Heart left ventricle (tissue), 16 donors: ENCODE measurements at places on chromosomes 1 and 21. TPM values are rescaled to one million over a fixed set of nuclear protein-coding genes. Genes with fewer than 3 reads are reported as not detected.
A peak's percentile ranks its signal among the peaks of the same experiment; 100 is the strongest.

DNA sequence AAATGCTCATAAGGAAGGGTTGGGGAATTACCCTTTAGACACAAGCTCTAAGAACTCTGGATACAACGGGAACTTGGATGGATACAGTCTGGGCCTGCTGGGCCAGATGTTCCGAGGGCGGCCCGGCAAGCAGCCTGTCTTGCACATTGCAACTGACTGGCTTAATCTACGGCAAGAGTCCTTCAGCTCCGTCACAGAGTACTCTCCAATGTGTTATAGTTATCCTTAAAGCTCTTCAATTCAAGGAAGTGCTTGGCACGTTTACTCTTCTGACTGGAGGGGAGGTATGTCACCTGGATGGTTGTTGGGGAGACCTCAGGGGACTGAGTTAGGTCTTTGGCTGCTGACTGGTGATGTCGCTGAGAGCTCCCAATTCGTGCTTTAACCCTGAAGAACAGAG lies 1.1 kb upstream of the CFAP141 start:
- no peak for DNase-seq

DNA sequence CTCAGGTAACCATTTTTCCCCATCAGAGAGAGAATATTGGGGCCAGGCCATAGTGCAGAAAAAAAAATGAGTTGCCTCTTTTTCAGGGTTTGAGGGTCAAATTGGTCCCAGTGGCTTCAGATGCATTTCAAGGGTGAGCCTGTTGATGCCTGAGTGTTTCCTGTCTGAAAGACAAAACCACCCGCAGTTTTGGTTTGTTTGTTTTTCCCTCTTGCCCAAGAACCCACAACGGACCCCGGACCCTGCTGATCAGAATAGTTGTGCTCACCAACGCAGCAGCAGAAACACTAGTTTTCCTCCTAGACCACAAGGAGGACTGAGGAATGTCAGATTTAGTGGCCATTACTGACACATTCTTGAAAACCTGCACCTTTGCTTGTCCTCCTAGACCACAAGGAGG lies 1433.1 kb downstream of the PLA2G4A start:
- DNase-seq = no peak

DNA sequence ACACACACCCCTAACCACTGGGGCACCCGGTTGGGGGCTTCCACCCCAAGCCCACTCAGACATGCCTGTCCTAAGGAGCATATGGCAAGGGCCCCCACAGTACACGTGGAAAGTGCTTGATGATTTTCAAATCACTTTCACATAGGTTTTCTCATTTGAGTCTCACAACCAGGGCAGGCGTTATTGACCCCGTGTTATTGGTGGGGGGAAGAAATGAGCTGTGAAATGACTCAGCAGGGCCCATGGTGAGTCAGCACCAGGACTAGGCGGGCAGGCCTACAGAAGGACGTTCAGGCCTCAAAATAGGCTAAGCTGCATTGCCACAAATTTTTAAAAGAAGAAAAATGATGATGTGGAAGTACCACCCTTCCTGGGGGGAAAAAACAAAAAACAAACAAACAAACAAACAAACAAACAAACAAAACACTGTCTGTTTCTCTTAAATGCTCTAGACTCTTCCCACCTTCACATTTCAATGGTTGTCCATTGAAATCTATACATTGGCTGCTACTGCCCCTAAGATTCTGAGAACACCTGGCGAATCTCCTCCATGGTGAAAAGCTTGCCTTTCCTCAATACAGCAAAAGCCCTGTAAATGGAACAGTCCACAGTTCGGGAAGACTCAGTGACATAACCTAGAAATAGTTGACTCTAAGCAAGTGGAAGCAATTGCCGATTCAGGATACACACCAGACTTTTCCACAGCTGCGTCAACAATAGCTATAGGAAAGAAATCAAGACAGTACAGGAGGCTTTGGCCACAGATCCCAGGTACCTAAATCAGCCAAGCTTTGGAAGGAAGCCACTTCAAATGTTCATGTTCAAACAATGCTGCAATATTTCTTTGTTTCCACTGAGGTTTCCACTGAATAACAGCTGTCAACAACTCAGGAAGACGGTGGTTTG lies 234.7 kb downstream of the TOMM20 start:
- DNase-seq = no peak

GRCh38 chr1:21648352-21648730 lies 20.8 kb downstream of the RAP1GAP start:
- DNase-seq = no peak

Gene SUCO
- 17.9 TPM for total RNA-seq

GRCh38 chr1:1906185-1907097 lies 8.6 kb upstream of the CALML6 start:
- peak; percentile 89 for DNase-seq

GRCh38 chr1:18458133-18459092 lies 22.3 kb upstream of the KLHDC7A start:
- no peak for DNase-seq

Gene OR2M3
- not detected for total RNA-seq

- DNase-seq = peak; percentile 72
Measured at GRCh38 chr21:44295163-44295573, 4.7 kb upstream of the PFKL start.

Gene SPRR3
- not detected for total RNA-seq

DNA sequence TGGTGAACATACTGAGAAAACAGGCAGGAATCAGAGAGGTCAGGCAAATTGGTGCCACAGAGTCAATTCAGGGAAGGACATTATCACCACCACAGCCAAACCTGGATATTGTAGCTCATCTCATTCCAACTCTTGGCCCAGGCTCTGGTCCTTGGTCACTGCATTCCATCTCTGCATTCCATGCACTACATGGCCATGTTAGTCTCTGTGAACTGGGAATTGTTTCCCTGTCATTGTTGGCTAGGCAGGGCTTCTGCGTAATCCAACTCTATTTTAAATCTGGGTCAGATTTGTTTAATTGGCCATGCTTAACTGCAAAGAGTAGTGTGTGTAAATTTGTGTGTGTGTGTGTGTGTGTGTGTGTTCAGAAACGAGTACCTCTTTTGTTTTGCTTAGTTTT lies 837.6 kb upstream of the ADAMTS5 start:
- peak; percentile 30 for DNase-seq

GRCh38 chr1:155247667-155248553 lies 7.4 kb downstream of the ENTREP3 start:
- no peak for DNase-seq

DNA sequence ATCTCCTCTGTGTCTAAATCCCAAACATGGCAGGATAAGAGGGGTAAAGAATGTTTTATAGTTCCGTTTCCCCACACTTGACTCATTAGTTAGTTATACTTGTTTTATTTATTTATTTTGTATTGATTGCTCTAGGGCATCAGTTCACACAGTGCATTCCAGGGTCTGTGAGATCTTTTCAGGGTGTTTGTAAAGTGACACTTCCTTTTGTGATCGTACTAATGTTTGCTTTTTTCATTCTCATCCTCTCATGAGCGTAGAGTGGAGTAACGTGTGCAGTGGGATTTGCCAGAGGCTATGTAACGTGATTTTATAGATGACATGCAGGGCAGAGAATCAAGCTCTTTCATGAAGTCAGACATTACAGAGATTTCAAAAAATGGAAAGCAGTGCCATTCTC lies 103.2 kb downstream of the SCCPDH start:
- no peak for DNase-seq

DNA sequence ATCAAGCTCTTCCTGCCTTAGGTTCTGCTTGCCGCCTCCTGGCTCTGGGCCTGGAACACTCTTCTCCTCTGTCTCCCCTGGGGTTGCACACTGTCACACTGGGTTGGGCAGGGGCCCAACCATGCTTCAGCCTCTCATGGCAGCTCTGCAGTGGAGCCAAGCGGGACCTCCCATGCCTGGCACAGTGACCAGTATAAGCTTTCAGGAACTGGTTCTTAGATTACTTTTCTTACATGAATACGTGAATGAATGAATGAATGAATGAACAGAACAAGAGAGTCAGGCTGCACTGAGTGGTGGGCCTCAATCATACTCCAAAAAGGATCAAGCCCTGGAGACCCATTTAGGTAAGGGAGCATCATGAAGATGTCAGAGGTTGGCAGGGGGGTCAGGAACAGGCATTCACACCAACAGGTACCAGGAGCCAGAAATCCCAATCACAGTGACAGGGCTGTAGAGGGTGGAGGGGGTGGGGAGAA lies 30.8 kb upstream of the TMEM125 start:
- peak; percentile 51 for DNase-seq

DNA sequence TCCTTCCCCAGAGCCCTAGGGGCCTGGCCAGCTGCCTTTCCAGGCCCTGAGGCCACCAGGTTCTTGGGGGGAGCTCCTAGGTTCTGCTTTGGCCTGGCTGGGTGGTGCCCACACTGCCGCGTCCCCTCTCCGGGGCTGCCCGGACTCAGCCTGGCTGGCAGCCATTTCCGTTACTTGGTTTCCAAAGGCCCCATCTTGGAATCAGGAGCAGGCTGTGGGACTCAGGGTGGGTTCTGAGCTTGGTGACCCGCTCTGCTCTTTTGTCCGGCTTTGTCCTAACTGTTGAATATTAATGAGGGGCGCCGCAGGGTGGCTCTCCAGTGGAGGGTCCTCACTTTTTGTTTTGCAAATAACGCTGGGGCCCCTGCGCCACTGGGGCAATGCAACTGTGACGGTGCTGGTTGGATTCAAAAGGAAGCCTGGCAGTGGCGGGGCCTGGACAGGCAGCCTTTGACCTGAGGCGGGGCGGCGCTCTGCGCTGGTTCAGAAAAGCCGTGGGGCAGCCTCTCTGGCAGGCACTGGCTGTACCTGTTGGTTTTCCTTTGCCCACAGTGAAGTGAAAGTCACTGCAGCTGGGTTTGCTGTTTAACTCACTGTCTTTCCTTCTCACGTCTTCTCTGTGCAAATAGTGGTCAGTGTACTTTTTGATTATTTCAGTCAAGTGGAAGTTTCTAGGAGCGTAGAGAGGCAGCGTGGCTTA lies 20.2 kb downstream of the SKI start:
- no peak for DNase-seq

DNA sequence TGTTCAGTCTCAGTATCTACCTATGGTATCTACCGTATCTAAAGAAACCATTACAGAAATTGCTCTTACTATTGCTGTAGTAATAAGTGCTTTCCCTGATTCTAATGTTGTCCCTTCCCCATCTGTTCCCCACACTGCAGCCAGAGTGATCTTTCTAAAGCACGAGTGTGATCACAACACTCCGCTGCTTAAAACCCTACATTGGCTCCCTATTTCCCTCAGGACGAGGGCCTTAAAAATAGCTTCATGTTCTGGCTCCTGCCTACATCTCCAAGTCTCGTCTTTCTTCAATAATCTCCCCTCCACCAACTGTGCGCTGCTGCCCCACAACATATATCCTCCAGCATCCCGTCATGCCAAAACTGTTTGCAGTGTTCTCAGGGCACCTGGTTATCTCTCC lies 150.6 kb downstream of the SDCCAG8 start:
- DNase-seq = no peak

DNA sequence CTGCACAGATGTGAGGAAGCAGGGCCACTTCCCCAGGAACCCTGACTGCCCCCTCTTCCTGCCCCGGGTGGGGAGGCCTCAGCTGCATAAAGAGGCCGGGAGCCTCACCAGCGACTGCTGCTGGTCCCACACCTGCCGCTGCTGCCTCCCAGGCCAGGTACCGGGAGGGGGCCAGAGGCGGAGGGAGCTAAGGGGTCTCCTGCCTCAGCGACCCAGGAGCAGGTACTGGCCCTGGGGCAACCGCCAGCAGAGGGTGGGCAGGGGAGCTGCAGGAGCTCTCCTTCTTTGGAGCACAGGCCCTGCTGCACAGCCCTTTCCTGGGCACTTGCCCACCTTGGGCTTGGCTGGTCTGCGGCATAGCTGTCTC lies 6.8 kb downstream of the GJC2 start:
- no peak for DNase-seq

DNA sequence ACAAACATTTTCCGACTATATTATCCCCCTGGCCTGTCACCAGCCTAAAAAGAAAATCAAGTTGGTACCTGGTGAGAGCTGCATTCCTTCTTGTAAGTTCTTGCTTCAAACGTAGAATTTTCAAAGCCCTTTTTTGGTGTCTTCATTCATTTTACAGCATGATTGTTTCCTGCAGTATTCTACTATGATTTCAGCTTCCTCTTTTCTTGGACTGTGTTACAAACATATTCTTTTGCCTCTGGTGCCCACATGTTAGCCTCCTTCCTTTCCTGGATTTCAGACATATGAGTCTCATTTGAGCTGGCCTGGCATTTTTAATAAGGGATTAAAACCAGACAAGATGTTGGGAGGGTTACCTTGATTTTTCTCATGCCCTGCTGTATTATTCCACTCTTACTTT lies 142.5 kb downstream of the PIGK start:
- DNase-seq = no peak

DNA sequence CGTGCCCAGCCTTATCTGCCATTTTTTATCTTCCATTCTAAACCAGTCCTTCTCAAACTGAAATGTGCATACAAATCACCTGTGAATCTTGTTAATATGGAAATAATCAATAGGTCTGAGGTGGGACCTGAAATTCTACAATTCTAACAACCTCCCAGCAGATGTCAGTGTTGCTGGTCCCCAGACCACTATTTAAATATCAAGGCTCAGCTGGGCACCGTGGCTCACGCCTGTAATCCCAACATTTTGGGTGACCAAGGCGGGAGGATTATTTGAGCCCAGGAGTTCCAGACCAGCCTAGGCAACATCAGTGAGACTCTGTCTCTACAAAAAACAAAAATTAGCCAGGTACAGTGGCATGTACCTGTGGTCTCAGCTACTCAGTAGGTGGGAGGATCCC lies 4.1 kb downstream of the UQCRHL start:
- DNase-seq = no peak

DNA sequence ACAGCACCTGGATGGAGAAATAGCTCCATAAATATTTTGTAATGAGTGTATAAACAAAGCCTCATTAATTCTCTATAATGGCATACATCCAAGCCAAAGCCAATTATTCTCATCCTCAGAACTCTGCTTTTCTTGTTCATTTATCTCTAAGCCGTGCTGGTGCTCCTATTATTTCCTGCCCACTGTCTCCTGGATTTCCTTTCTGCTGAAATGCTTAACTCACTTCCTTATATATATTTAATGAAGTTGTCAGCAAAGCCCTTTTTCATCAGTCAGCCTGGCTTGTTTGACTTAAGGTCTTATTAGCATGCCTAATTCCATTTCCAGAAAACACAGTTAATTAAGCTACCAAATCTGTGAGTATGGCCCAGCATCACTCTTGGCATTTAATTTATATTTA lies 93.4 kb downstream of the SLC25A24 start:
- DNase-seq = no peak

Gene HPCA
- total RNA-seq = not detected

DNA sequence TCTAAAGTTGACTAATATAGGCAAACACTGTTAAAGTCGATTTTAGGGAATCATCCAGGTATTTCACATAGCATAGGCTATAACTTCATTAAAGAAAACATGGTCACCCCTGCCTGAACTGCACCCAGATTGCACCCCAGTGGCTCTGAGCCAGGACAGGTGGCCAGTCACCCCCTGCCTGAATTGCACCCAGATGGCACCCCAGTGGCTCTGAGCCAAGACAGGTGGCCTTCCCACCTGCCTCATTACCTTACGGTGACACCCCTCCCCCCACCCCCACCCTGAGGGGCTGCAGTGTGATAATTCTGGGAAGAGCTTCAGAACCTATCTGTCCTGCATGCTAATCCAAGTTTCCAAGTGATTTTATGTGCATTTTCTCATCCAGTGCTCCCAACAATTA lies 78.9 kb downstream of the DSCAM start:
- no peak for DNase-seq
